ENCODE measurements at places on chromosomes 3 and 15.
A peak's percentile ranks its signal among the peaks of the same experiment; 100 is the strongest.

DNA sequence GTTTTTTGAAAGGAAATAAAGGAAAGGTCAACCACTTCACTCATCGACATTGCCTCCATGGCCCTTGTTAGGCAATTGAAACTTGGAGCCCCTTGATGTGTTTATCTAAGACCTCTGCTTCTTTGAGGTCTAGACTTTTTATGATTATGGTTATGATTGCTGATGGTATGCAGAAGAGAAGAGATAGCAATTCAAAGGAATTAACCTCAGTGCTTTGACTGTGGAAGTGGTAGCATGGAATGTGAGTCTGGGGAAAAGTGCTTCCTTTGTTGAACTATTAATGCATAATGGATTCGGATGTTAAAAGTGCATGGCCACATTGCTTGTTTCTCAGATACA is 46.1 kb downstream of the FNDC3B start:
- DNase-seq = no peak

- DNase-seq = no peak
Measured at GRCh38 chr3:183779896-183780465, 45.4 kb downstream of the MAP6D1 start.

DNA sequence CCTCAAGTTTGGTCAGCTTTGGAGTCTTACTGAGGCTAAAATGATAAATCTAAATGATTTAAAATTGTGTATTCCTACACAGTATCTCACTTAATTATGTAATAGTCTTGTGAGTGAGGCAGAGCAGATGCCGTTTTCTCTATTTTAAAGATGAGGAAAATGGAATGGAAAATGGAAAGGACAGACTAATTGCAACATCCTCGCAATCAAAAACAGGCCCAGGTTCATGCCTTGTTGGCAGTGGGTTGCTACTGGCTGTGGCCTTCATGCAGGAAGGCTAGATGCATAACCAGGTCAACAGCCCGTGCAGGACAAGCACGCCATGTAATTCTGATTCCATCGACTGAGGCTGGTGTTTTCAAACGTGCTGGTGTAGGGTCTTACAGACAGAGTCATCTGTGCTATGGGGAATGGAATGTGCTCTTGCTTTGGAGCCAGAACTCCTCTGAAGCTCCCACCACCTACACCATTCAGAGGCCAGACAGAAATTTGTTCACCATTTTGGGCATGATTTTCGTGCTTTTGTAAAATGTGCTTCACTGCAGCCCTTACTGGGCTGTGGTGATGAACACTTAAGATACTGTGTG is 37.9 kb downstream of the MLH1 start:
- no peak for DNase-seq

DNA sequence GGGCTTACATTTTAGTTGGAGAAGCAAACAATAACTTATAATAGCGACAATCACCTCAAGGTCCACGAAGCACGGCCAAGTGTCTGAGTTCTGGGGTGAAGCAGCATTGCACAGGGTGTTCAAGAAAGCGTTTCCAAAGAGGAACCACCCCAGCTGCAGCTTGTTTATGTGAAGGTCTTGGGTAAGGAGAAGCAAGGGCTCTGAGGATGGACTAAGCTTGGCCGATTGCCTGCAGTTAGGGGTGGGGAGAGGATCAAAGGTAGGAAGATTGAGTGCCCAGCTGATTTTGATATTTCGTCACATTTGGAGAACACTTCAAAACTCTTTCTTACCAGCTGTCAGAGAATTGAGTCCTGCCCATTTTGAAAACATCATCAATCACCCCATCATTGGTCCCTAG is 321.6 kb upstream of the DNAJC19 start:
- no peak for DNase-seq

DNA sequence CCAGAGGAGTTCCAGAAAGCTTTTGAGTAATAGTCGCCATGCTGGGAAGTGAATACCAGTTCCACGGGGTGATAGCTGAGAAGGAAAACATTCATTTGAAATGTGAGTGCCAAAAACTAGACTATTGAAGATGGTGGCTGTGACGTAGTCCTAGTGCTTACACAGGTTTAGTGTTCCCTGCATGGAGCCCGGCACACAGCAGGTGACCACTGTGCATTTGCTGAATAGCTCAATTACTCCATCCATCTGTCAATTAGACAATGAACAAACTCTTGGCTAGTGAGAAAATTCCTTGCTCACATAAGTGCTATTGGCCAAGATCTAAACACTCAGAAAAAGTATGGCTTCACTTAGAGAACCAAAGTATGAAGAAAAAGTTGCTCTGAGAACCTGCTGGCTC is 448.1 kb upstream of the WNT5A start:
- no peak for DNase-seq

- no peak for DNase-seq
Measured at GRCh38 chr3:14516738-14517345, 23.3 kb downstream of the GRIP2 start.

- DNase-seq = peak; percentile 66
Measured at GRCh38 chr15:52528564-52529340, at the start of gene MYO5A. TSS of gene MYO5A (minus strand) at chr15:52528880. CDS start at chr15:52528806, 74 bp downstream.

DNA sequence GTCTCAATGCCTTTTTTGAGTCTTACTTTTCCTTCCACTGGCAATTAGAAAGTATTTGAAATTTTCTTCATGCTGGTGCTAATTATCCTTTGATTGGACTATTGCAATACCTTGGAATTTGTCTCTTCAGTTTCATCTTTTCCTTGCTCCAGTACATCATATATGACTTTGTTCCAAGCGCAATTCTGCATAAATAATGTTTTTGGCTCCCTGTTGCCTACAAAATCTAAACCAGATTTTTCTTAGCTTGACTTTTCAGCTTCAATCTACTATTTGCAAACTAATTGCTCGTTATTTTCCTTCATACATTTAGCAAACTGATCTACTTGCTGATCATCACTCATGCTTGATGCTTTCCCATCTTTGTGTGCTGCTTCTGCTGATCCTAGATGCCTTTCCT is 230.8 kb upstream of the GPR149 start:
- DNase-seq = no peak

DNA sequence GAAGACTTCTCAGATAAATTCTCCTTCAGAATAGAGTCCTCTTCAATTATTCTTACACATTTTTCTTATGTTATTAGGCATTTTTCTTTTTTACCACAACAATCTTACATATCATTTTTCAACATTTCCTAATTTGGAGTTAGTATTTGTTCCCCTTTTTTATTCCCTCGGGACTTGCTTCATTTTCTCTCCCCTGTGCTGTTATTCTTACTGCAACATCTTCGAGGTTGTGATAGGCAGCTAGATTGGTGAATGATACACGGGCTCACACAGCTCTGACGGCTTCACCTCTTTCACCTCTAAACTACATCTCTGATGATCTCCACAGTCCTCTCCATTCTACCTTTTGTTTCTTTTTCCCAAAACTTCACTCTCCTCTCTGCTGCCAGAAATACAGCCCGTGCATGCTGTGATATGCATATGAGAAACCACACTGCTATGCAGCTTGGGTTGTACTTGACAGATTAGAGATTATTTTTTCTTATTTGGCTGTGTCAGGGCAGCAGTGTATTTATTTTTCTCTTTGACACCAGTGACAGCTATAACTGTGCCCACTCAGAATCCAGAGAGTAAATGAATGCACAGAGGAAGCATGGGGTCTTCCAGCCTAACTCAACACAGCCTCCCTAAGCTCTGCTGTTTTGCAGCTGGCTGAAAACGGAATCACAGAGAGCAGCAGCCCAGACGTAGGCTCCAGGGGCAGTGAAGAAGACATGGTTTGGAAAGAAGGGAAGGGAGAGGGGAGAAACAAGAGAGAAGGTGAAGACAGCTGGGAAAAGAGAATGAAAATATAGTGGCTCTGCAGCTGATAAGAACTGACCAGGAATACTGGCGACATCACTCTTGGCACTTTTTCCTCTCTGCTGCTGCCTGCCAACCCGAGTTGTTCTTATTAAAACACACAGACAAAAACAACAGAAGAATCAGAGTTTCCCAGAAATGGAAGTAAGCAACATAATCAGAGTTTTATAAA is 61.8 kb downstream of the SLC9A9 start:
- no peak for DNase-seq
